ENCODE measurements at places on chromosomes 1 and 21. TPM values are rescaled to one million over a fixed set of nuclear protein-coding genes. Genes with fewer than 3 reads are reported as not detected.

DNA sequence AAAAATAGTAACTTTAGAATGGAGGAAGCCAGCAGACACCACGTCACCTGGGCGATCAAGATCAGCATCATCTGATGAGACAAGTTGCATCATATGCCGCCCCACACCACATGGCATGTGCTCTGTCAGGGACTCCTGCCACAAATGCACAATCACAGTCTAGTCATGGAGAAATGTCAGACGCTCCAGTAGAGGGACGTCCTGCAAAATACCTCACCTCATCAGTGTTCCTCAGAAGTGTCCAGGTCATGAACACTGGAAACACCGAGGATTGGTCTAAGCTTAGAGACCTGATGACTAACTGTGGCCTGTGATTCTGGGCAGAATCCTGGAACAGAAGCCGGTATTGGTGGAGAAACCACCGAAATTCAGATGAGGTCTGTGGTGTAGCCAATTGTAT, 14.3 kb downstream of the ADARB1 start:
- DNase-seq = peak; percentile 40

DNA sequence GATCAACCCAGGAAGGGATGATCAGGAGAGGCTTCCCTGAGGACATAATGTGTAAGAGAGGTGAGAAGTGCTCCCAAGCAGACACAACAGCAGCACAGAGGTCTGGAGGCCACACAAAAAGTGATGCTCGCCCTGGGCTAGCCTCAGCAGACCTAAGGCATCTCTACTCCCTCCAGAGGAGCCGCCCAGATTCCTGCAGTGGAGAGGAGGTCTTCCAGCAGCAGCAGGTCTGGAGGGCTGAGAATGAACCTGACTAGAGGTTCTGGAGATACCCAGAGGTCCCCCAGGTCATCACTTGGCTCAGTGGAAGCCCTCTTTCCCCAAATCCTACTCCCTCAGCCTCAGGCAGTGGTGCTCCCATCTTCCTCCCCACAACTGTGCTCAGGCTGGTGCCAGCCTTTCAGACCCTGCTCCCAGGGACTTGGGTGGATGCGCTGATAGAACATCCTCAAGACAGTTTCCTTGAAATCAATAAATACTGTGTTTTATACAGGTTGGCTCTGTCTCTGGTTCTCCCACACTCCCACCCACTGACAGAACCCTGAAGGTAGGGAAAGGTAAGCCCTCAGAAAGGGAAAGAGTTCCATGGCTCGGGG, 5.0 kb downstream of the GJB3 start:
- DNase-seq = no peak

Gene CA6
- not detected for polyA plus RNA-seq

DNA sequence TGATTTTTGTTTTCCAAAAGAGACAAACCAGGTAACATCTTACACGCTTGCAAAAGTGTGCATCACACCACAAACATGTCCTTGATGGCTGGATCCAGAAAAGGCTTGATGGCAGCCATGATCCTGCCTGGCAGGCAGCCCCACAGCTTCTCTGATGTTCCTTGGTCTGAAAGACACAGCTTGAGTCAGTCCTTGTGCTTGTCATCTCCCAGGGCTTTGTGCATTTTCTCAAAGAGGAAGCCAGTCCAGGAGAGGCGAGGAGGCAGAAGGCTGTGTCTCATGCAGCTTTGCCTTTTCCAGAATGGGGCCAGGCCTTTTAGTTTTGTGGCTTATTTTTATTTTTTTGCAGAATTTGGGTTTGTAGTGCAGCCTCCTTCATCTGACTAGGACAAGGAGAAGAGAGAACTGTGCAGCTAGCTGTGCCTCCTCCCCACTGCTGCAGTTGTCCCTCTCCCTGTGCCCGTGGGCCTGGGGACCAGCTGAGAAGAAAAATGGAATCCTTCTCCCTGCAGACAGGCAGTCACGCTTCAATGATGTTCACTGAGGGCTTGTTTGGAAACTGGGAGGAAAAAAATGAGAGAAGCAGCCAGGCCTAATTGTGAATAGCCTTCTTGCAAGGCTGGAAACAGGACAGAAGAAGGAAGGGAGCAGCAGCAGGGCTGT, 7.4 kb downstream of the FNDC5 start:
- no peak for DNase-seq

GRCh38 chr1:13899856-13900255, 199.9 kb downstream of the PRDM2 start:
- DNase-seq = no peak

DNA sequence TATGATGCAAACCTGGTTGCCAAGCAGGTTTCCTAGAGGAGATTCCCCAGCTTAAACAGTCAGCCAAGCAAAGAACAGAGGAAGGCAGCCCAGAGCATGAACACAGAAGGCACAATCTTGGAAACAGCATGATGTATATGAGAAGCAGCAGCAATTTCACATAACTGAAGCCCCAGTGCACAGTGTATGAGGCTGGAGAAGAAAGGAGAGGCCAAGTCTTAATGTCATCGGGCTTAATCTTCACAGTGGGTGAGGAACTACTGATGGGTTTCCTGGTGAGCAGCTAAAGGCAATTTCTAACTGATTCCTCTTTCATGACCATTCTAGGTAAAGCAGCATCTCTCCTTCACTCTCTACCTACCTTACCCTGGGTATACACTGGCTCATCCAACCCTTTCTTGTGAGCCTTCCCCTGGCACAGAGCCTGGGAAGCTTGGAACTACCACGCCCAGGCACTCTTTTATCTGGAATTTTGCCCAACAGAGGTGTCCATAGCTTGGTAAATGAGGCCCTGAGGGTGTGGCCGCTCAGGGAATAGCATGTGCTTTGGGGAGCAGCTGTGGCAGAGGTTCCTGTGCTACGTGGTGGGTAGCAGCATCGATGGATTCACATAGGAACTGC, 22.0 kb downstream of the FYB2 start:
- no peak for DNase-seq

Gene FCRL2
- polyA plus RNA-seq = 0.03 TPM

Gene KRTAP7-1
- not detected for polyA plus RNA-seq

GRCh38 chr1:62621907-62622306, 24.6 kb downstream of the ANGPTL3 start:
- peak; percentile 58 for DNase-seq

- DNase-seq = no peak
Observed at GRCh38 chr1:234186037-234186688, 187.1 kb upstream of the COA6 start.

Gene PLPPR4
- 0.37 TPM for polyA plus RNA-seq

DNA sequence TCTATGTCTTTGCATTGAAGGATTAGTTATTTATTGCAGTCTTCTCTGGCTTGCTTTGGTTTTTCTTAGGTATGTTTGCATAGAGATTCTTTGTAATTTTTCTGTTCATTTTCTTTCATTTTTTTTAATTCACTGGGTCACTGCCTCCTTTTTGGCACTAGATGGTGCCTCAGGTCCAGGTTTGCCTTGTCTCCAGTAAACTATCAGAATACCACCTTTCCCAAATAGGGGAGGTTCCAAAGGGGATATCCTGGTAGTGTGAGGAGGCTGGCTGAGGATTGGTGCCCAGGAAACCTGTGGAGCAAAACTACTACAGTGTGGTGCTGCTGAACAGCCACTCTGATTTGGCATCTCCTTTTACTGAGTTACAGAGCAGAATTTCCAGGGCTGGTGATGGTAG, 257.1 kb downstream of the KCTD3 start:
- DNase-seq = no peak

Measured in adrenal gland (tissue), 19 donors.